NCI-H1930 (cell line): ENCODE measurements at places on chromosomes 12 and 14.
A peak's percentile ranks its signal among the peaks of the same experiment; 100 is the strongest.

DNA sequence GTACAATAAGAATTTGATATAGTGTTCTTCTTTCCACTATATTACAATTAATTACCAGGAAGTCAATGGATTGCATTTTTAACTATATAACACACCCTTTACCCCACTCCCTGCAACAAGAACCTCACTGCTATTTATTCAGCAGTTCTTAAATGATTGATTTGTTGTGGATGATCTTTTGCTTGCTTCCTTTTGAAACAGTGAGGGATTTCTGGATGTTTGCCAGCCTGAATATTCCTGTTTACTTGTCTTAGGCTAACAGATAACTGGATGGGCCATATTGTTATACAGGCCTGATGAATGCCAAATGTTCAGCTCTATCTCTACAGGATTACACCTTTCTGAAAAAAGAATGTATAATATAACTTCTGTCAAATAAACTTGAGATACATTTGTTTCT, 497.6 kb downstream of the APAF1 start:
- no peak for DNase-seq

- DNase-seq = no peak
Measured at GRCh38 chr12:118682656-118683055, 298.7 kb upstream of the SRRM4 start.

DNA sequence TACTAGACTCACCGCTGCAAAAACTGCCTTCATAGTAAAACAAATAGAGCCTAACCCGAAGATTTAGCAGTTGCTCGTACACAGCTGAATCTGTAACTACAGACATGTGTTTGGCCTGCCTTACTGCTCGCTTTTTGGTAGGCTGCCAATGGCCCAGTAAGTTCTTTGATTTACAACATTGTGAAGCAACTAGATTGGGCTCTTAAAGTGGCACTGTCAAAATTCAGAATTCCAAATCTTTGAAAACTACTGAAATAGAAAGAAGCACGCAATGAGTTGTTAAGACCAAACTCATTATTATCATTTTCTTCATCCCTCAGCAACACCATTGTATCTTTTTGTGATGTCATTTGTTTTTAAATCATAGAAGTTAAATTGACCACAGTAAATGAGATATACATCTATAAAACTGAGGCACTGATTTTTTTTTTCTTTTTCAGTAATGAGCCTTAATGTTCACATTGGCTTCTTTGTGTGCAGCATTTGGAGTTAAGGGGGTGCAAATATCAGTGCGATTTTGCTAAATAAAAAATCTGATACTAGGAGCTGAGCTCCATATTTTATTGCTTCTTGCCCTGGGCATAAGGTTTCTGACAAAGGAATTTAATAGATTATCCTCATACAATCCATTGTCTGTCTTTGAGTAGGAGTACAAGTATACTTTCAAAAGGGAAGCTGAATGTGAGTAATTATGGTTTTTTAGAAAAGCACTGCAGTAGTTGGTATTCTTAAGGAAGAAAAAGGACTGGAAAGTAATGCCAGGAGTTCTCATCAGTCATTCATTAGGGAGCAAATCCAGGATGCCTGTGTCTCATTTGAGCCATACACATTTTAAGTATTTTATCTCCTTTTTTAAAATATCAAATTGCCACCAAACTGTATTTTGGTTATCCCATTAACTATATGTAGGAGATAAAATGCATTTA, 138.5 kb downstream of the KICS2 start:
- DNase-seq = no peak

DNA sequence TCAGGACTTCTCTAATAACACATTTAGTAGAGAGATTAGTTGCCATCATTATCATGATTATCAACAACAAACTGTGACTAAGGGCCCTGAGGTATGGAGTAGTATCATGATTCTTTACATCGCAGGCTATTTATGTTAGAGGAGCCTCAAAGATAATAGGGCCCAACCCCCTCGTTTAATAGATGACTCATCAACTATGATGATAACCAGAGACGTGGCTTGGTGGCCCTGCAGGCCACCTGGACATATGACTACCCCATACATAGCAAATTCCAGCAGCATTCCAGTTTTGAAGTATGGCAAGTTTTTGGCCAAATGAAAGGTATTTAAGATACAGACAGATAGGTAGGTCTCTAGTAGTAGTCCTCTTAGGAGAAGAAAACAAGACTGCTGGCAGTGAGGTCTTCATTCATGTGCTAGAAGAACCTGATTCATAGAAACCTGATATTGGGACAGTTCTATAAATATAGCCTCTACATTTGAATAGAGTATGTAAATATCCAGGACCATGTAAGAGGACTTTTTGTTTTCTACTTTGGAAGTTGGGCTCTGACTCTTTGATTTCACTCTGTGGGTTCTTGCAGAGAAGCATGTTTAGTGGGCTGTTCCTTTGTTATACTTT, 5.6 kb downstream of the RIC8B start:
- peak; percentile 6 for DNase-seq

DNA sequence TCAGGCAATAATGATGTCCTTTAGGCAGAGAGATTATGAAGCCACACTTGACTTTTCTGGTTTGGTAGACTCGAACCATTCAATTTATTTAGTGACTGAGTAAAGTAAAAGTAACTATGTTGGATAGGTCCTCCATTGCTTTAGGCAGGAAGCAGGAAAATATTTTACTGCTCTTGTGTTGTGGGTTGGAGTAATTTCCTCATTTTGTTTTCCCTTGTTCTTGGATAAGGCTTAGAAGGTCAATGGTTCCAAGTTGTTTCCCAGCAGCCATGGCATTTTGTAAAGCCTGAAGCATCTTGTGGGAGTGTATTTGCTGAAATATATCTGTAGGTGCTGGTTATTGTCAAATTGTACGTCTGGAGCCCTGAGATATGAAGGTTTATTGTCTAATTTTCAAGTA, 161.2 kb upstream of the SLC38A2 start:
- DNase-seq = no peak

GRCh38 chr12:96249196-96250118, 55.3 kb downstream of the ELK3 start:
- no peak for DNase-seq

DNA sequence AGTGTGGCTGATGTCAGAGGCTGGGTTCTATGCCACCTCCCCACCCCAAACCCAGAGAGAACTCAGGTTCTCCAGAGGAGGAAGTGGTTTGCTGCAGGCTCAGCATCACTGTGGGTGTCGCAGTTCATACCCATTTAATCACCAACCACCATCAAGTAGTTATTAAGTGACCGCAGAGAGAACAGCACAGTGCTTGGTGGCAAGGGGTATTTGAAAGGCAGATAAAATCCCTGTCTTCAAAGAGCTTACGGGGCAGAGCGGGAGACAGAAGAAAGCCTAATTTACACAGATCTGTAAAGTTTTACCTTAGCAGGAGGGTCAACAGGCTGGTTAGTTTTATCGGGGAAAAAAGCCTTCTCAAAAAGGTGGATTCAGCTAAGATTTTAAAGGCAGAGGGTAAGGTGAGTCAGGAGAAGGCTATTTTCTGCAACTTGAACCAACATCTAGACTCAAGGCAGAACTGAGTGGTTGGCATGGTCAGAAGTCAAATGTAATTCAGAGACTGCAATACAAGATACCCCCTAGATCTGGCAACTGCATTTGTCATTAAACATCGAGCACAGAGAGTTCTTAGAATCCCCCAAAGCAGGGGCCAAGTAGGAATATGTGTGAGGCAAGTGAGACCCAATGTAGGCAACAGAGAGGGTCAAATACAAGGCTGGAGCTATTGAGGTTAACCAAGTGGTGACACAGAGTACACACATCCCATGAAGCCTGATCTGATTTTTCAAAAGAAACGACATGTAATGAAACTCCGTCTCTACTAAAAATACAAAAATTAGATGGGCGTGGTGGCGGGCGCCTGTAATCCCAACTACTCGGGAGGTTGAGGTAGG, 13.2 kb downstream of the PXN start:
- no peak for DNase-seq

- DNase-seq = no peak
Measured at GRCh38 chr14:64612021-64612380, 62.2 kb downstream of the PPP1R36 start.

GRCh38 chr12:56988207-56988739, 18.1 kb downstream of the ZBTB39 start:
- no peak for DNase-seq

GRCh38 chr14:74636424-74637177, 24.6 kb upstream of the LTBP2 start:
- DNase-seq = no peak

DNA sequence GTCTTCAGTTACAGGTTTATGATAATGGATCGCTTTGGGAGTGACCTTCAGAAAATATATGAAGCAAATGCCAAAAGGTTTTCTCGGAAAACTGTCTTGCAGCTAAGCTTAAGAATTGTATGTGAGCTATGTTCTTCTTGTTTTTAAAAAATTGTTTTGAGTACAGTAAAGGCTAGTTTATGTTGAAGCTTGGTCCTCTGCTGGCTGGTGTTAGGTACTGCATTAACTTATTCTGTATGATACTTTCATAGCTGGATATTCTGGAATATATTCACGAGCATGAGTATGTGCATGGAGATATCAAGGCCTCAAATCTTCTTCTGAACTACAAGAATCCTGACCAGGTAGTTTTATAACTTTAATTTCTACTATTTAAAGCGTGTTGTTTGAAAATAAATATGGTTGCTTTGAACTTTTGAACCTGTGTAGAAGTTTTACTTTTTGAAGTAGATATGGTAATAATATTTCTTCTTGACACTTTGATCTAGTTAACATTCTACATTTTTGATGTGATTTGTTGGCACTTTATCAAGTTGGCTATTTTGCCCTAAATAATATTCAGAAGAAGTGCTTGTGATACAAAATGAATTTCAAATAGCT, 55.7 kb downstream of the VRK1 start:
- DNase-seq = no peak

DNA sequence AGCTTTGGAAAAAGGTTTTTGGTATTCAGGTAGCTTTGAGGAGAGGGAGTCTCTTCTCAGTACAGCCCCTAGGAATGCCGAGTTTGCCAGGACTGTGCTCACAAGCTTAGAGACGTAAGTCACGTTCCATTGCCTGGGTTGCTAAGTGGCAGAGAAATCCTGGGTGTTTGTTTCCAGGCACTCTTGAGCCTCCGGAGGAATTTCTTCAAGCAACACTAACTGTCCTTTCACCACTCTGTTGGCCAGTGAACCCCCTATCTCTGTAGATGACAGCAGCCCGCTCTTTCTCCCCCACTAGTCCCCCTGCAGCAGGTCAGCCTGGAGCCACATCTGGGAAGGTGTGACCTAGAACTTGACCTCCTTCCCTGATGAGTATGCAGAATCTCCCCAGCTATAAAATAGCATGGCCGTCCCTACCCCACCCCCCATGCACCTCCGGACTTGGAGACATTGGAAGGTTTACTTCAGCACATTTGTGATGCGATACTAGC, 162.7 kb downstream of the ZFP36L1 start:
- no peak for DNase-seq

GRCh38 chr14:81669308-81669707, 135.7 kb upstream of the SEL1L start:
- DNase-seq = no peak

GRCh38 chr12:119989361-119989730, 310 bp downstream of the BICDL1 start:
- peak; percentile 57 for DNase-seq

DNA sequence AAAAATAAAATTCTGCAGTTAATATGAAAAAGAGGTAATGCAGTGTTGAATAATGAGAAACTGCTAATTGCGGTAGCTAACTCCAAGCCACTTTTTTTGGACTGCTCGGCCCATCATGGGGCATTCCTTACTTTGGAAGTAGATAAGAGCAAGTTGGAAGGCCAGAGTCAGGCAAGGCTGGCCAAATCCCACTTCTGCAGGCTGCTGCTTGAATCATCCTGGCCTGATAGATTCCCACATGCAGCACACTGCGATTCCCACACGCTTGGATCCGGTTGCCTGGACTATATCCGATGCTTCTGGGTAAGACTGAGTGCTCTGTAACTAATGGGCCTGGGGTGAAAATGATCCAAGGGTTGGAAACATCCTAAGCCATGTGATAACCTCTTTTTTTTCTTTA, 10.6 kb downstream of the EIF2B2 start:
- DNase-seq = no peak

DNA sequence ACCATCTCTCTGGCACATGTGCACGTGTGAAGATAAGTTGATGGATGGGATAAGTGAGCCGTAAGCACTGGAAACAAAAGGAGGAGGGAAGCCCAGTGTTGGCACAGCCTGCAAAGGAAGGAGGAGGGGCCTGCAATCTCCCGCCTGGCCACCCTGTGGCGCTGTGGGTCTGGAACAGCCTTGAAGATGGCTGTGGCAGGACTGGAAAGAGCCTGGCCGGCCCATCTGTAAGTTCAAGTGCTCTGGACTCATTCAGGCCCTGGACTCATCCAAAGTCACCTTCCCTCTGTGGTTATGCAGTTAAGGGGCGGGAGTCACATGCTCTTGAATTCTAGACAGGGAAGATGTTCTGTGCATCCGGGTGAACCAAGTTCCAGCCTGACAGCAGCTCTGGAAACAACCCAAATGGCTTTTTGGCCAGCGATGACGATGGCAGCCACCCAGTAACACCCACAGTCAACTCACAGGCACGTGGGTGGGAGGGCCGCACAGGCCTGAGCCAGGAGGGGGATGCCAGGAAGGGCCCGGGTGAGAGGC, 50.4 kb downstream of the CHGA start:
- no peak for DNase-seq

GRCh38 chr14:23327947-23328744, 6.9 kb downstream of the PABPN1 start:
- peak; percentile 28 for DNase-seq

GRCh38 chr12:125014526-125014925, 21.1 kb downstream of the BRI3BP start:
- DNase-seq = no peak

GRCh38 chr12:21416511-21417121, 20.8 kb upstream of the PYROXD1 start:
- no peak for DNase-seq

- no peak for DNase-seq
Measured at GRCh38 chr12:55915482-55915859, 12.2 kb downstream of the PYM1 start.

DNA sequence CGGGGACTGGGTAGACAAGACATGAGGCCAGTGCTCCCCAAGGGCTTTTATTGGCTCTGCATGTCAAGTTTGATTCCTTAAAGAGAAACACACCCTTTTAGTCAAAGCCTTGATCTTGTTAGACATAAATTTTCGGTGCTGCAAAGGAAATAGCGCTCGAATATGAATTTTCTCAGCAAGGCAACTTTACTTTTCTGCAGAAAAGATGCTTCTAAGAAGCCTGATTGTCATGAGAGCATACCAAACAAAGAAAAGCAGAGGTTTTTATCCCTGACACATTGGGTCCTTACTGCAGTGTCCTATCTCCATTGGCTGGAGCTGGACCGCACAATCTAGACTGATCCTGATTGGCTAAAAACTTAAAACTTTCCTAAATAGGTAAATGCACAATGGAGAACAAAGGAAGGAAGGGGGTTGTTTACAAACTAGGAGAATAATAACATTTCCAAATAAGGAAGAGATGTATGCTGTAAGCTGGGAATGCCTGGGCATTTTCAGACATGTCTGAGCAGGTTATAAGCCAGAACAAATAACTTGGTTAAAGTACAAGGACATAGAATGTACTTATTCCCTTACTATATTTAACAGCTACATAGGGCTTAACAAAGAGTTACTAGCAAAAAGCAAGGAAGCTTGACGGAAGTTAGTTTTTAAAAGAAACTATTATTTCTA, 17.2 kb downstream of the TXNRD1 start:
- no peak for DNase-seq
